ENCODE measurements at places on chromosomes 12 and 14. TPM values are rescaled to one million over a fixed set of nuclear protein-coding genes. Genes with fewer than 3 reads are reported as not detected.

Gene HOXC12
- total RNA-seq = not detected

Gene AHNAK2
- total RNA-seq = 271 TPM

DNA sequence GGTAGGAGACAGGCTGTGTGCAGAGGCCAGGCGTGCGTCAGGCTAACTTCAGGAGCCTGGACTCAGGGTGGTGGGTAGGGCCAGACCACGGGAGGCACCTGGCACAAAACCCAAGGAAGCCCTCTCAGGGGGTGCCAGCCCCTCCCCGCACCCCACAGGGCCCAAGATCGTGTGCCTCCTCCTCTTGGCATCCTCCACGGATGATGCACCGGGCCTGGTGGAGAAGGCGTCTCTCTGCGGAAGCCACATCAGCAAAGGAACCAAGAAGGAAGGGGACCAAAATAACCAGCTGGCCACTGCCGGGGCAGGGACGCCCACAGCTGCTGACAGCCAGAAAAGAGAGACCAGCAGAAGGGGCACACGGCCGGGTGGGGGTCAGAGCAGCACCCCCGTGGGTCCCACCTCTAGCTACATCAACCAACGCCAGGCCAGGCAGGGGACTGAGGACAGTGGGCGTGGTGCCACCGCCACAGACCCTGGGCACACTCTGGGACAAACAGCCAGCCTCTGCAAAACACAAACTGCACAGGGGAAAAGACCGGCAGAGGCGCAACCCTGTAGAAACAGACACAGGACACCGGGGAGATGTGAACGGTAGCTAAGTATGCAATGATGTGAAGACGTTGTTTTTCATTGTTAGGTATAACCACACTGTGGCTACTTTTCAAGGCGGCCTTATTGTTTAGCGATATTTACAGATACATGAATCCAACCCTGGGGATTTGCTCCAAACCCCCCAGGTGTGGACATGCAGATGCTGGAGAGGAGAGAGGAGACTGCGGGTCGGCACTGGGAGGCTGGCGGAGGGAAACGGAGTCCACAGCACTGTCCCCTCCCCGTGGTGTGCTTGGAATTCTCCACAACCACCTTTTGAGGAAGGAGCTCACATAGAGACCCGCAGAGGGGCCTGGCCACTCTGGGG is 26.1 kb upstream of the C14orf180 start:
- DNase-seq = no peak

Gene KRT79
- total RNA-seq = 0.31 TPM

Gene MMP17
- 1.3 TPM for total RNA-seq

GRCh38 chr14:102644523-102644922 is 52.1 kb downstream of the RCOR1 start:
- no peak for DNase-seq

Gene GSG1
- total RNA-seq = not detected

Gene PROX2
- total RNA-seq = not detected

Gene ADGRD1
- 4.7 TPM for total RNA-seq

DNA sequence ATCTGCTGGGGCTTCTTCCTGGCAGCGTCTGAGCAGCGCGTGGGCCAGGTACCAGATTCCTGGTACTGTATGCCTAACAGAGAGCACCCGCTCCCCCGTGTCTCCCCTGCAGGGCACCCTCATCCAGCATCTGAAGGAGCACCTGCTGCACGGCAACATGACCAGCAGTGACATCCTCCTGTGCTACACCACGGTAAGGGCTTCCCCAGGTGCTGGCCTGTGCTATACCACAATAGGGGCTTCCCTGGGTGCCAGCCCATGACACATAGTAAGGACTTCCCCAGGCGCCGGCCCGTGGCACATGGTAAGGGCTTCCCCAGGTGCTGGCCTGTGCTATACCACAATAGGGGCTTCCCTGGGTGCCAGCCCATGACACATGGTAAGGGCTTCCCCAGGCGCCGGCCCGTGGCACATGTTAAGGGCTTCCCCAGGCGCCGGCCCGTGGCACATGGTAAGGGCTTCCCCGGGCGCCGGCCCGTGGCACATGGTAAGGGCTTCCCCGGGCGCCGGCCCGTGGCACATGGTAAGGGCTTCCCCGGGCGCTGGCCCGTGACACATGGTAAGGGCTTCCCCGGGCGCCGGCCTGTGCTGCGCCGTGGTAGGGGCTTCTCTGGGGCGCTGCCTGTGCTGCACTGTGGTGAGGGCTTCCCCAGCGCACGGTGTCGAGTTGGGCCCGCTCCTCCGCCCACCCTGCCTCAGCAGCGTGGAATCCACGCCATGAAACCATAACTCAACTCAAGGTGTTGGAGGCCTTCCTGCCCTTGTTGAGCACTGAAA is 49.3 kb downstream of the AACS start:
- DNase-seq = no peak

- DNase-seq = no peak
Measured at GRCh38 chr12:1650260-1650977, 21.4 kb downstream of the WNT5B start.

DNA sequence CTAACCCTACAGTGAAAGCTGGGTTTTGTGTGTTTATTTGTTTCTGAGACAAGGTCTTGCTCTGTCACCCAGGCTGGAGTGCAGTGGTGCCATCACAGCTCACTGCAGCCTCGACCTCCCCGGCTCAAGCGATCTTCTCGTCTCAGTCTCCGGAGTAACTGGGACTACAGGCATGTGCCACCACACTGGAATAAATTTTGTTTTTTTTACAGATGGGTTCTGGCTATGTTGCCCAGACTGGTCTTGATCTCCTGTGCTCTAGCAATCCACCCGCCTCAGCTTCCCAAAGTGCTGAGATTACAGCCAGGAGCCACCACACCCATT is 26.4 kb downstream of the TBX3 start:
- no peak for DNase-seq

Gene BRMS1L
- 10.4 TPM for total RNA-seq

Gene AKAP5
- 4.2 TPM for total RNA-seq

- DNase-seq = no peak
Measured at GRCh38 chr12:100185361-100185894, 15.2 kb upstream of the ACTR6 start.

DNA sequence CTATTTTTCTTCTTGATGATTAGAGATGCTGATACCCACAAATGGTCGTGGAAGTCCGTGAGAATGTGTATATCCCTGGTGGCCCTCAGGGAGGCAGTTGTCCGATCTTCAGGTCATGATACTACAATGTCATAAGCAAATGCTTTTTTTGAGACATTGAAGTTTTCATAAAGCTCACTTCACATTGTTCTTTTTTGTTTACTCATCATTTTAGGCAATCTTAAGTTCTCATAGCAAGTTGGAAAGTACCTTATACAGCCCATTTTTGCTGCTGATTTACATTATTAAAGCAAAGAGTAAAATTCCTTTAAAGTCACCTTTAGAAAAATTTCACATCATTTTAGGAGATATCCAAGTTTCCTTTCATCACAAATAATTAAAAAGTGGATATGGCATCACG is 90.0 kb upstream of the CCDC196 start:
- no peak for DNase-seq

- DNase-seq = no peak
Measured at GRCh38 chr14:75514673-75515628, 7.3 kb upstream of the BATF start.

DNA sequence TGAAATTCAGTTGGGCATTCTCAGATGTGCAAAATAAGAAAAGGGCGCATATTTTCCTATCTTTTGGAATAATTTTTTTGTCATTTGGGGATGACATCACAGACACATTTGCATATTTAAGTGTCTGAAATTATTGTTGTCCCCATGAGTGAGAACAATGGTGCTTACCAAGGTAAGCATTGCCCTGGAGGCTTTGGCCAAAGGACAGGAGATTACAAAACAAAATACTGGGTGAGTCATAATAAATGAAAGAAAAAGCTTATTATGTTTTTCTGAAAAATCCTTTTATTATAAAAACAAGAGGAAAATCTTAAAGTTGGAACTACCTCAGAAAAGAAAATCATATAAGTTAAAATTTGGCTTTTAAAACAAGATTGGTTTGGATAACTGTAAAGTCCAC is 254.9 kb downstream of the BTG1 start:
- DNase-seq = no peak

DNA sequence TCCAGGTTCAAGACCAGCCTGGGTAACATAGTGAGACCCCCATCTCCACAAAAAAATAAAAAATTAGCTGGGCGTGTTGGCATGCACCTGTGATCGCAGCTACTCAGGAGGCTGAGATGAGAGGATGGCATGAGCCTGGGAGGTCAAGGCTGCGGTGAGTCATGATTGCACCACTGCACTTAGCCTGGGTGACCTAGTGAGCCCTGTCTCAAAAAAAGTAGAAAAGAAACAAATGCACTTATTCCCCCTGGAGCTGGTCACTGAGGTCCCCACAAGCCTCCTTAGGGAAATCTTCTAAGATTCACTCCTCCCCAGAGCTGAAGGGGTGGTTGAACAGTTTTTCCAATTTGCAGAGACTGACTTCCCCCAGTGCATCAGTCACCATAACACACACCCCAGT is 1.6 kb downstream of the CD9 start:
- DNase-seq = no peak

- DNase-seq = no peak
Measured at GRCh38 chr14:105307052-105307727, 6.4 kb upstream of the BRF1 start.

Gene NAP1L1
- total RNA-seq = 386 TPM

Gene CEBPE
- not detected for total RNA-seq

Gene CLEC4D
- total RNA-seq = not detected

Gene AQP6
- not detected for total RNA-seq

GRCh38 chr14:97697772-97698171 is 900.6 kb downstream of the VRK1 start:
- no peak for DNase-seq

- DNase-seq = no peak
Measured at GRCh38 chr12:93006471-93007208, 77.5 kb upstream of the EEA1 start.

DNA sequence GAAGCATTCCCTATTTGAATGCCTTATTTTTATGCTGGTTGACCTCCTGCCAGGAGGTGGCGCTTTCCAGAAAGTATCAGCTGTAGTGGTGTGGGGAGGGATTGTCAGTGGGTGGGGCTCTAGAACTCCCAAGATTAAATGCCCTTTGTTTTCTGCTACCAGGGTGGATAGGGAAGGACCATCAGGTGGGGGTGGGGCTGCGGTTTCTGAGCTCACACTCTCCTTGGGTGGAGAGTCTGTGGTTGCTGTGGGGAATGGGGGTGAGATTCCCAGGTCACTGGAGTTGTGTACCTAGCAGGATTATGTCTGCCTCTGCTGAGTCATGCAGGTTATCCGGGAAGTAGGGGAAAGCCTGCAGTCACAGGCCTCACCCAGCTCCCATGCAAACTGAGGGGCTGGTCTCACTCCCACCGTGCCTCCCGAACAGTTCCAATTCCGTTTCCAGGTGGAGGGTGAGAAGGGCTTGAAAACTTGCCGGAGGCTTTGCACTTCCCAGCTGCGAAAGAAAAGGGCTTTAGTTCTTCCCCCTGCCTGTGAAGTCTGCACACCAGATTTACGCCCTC is 68.3 kb downstream of the ALG10B start:
- no peak for DNase-seq

Measured in chondrocyte (in vitro differentiated cells).